ENCODE measurements at places on chromosomes 5 and 9.
A peak's percentile ranks its signal among the peaks of the same experiment; 100 is the strongest.

GRCh38 chr9:127979333-127980059, 1.3 kb downstream of the EEIG1 start:
- peak; percentile 88 for DNase-seq

GRCh38 chr5:76788362-76788761, 30.5 kb upstream of the F2RL1 start:
- no peak for DNase-seq

- DNase-seq, result peak; percentile 1
Observed at GRCh38 chr9:113985968-113986585, 92.0 kb downstream of the AMBP start.

- no peak for DNase-seq
Observed at GRCh38 chr5:51273021-51273420, 110.2 kb upstream of the ISL1 start.

DNA sequence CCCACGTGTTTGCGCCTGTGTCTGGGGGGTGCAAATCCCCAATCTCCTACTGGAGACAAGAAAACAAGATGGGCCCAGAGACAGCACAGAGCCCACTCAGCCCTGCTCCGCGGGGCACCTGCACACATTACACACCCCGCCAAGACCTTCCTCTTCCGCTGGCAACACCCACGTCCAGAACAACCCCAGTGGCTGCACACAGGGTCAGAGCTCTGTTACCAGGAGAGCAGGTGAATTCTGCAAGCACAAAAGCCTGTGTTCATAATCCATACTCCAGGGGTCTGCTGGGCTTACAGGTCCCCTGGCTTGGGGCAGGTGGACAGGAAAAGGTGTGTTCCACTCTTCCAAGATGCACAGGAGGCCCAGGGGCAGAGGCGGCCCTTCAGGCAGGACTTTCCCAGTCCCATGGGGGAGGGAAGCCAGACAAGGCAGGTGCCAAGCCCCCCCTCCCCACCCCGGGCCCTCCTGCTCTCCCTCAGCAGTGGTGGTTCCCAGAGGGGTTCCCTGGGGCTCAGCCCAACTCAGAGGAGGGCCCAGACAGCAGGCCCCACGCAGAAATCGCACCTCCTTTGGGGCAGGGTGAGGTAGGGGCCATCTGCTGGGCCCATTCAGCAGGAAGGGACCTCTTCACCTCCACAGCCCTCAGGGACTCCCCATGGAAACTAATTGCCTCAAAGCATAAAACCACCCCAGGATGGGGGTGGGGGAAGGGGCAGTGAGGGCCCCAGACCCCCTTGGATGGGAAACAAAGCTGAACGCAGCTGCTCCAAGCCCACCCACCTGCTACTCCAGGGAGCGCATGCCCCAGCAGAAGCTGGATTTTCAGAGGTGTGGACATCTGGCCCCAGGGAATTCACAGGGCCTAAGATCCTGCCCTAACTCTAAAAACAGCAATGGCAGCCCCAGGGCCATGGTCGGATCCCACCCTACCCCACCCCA, 105.3 kb downstream of the VAV2 start:
- DNase-seq, result peak; percentile 62

GRCh38 chr9:27622693-27623340, 49.5 kb upstream of the C9orf72 start:
- no peak for DNase-seq

DNA sequence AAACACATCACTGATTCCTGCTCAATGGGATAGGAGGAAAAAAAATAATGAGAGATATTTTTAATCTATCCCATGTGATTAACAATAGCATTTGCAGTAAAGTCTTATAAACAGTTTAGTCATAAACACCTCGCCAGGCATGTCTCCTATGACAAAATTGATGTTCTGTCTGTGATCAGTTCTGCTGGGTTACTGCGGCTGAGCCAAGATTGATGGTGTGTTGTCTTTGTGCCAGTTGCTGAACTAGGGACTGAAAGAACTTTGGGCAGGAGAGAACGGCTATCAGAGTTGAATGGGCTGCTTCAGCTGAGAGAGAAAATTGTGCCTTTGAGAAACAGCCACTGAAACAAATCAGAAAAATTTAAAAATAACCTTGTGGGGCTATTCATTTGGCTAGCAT, 37.3 kb upstream of the MAMDC2 start:
- DNase-seq, result no peak

DNA sequence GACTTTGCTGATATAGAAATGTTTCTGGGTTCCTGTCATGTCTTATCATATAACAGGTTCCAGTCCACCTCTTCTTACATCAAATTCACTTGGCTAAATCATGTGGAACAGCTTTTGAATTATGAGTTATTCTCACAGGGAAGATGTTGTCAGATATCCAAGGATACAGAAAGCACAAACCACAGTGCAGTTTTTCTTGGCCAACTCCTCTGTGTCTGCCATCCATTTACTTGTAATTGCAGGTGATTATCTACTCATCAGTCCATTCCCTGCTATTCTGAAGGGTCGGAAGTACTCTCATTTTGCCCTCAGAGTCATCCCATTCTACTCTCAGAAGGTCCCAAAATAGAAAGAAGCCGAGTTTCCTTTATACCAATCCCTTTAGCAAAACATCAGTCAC, 10.0 kb downstream of the MARCHF11 start:
- no peak for DNase-seq

- DNase-seq, result no peak
Observed at GRCh38 chr5:136772491-136772890, 407.1 kb upstream of the TRPC7 start.

GRCh38 chr5:132364319-132364718, 5.2 kb upstream of the SLC22A5 start:
- DNase-seq, result no peak

DNA sequence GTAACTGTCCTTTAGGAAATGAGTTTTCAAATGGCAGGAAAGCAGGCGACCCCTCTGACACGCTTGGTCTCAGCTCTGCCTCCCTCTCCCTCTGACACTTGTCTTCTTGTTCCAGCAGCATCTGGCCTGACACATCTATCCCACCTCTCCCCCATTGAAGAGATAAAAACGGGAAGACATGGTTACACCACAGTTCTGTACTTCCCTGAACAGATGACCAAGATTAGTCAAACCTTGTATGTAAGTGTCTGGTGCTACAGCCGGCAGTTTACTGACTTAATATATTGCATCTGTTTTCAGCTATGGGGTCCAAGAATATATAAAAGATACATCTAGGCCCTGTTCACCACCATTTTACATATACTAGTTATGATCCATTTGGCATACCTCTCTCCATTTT, 29.6 kb upstream of the MLLT3 start:
- no peak for DNase-seq

DNA sequence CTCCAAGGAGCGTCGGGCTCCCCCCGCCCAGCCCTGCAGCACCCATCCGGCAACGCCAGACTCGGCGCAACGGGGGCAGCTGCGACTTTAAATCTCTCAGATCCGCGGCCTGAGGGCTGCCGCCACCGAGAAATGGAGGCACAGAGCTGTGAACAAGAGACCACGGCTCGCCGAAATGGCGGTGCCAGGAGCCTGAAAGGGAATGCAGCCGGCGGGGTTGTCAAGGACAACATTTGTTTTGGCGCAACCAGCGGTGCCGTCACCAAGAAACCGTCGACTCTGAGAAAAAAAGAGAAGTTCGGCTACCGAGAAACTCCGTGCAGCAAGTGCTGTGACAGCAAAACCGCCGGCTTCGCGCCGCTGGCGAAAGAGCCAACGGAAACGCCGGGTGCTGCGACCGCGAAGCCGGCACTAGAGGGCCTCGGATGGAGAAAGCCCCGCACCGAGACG, 2.1 kb upstream of the ANXA2R start:
- DNase-seq, result peak; percentile 90

DNA sequence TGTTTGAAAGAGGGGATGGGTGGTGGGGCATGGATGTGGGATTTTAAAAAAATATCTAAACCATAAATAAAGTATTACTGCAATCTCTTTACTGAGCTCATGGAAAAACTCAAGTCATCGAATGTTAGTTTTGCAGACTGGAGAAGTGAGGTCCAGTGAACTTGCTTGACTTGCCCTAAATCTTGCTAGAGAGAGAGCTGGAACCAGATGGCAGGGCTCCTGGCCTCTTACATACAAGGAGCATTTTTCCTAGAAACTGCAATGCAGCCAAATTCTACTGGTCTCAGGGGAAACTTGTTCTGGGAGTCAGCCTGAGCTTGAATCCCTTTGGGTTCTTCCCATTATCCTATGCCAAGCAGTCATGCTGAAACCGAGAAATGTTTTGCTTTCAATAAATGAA, 2.9 kb upstream of the TGFBI start:
- no peak for DNase-seq

- DNase-seq, result no peak
Observed at GRCh38 chr5:170095646-170096045, 10.1 kb upstream of the FOXI1 start.

GRCh38 chr9:4137234-4137633, 162.6 kb downstream of the GLIS3 start:
- DNase-seq, result no peak

- no peak for DNase-seq
Observed at GRCh38 chr5:6376974-6377520, 1.3 kb downstream of the MED10 start.

GRCh38 chr5:151580239-151580638, 10.9 kb downstream of the FAT2 start:
- no peak for DNase-seq

DNA sequence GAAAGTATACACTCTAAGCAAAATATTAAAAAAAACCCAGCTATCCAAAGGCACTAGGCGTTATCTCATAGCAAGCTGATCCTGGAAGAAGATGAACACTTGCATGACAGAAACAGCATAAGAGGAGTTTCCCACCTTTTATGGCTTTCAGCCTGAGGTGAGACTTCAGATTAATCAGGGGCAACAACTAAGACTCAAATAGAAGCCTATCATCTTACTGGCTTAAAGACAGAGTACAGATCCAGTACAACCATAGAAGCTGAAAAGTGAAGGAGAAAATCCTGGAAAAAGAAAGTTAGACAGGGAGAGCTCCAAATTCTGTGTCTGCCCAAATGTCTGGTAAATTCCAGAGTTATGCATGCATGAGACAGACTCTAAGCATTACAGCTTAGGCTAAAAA, 360.8 kb upstream of the KCNN2 start:
- no peak for DNase-seq

DNA sequence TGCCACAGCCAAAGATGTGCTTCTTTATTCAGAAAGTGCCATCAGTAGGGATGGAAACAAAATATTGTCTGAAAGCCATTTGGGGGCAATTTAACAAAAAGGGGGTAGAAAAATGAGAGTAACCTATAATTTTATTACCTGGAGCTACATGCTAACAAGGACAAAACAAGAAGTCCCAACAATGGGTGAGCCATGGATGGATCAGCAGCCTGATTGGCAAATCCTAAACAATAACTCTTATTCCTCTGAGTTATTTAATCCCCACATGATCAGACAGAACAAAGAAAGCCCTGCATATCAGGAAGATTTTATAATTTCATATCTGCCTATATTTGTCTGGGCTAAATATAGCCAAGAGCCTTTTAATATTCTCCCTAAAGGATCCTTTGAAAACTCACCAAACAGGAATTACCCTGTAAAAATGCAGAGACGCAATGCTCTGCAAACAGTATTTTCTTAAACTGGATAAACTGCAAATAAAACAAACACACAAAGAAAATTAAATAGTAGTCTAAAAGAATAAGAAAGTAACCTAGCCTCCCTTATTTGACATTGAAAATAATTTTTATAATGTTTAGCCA, 483.4 kb downstream of the ZNF608 start:
- DNase-seq, result peak; percentile 62

- DNase-seq, result no peak
Observed at GRCh38 chr5:18091758-18092157, 457.5 kb downstream of the TAF11L14 start.

DNA sequence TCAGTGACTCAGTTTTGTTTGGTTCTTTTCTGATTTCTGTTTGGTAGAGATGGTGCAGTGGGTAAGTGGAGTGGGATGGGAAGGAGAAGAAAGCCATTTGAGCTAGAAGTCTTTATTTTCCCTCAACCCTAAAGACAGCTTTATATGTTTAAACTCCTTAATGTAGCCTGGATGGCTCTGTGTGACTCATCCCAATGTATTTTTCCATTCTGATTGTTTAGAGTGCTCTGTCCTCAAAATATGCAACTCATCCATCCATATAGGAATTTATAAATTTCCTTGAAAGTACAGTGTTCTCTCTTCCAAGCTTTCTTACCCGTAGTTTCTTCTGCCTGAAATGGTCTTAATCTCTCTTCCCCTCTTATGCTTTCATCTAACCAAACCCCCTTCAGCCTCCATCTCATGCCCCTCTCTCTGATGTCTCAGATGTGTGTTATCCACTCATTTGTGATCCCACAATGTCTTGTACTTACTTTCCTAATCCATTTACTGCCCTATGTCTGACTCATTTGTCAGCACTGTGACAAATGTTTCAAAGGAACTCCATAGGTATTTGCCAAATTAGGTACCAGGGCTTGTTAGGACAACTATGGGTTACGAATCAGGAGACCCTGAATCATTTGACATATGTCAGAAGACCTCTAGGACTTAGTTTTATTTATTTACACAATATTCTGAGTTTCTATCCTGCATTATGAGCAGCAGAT, 217.5 kb upstream of the SGCD start:
- DNase-seq, result no peak

DNA sequence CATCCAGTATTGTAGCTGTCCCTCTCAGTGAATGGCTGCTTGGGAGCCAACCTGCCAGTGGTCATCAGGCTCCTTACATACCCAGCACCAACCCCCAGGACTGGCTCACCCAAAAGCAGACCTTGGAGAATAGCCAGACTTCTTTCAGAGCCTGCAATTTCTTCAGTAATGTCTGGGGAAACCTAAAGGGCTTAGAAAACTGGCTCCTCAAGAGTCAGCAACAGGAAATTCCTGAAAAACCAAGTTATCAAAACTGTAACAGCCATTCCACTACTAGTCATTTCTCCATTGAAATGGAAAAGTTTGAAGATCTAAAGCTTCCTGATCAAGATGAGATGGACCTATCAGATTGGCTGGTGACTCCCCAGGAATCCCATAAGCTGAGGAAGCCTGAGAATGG, 12.3 kb upstream of the STING1 start:
- no peak for DNase-seq

- DNase-seq, result no peak
Observed at GRCh38 chr9:133484671-133485437, 6.0 kb upstream of the SLC2A6 start.

- no peak for DNase-seq
Observed at GRCh38 chr5:64339769-64340168, 166.0 kb upstream of the RGS7BP start.

- no peak for DNase-seq
Observed at GRCh38 chr5:62653001-62653863, 74.6 kb downstream of the LRRC70 start.

DNA sequence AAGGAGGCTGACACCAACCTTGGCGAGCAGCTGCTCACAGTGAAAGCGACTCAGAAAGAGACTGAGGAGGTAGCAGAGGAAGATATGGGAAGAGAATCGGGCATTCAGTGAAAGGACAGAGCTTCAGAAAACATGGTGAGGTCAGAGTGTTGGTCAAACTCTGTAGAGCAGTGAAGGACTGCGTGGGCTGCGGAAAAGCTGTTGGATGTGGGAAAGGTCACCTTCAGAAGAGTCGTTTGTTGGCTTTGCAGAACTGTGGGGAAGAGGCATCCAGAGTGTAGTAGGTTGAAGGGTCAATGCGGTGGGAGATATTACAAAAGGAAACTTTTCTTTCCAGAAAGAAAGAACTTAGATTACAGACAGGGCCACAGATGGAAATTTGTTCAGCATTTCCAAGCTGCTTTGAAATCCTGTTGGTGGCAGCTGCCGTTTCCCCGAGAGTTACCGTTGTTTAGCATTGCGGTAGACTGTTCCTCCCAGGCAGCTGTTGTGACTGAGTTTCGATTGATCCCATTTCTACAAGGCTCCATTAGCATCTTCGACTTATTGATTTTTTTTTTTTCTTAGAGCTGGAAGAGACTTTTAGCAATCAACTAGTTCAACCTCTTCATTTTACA, 58.3 kb upstream of the AFAP1L1 start:
- no peak for DNase-seq

All from DMS53 (cell line).